NCI-H82 (cell line): ENCODE measurements at places on chromosomes 2 and 18.
A peak's percentile ranks its signal among the peaks of the same experiment; 100 is the strongest.

GRCh38 chr2:196924051-196924450, 2.5 kb downstream of the PGAP1 start:
- DNase-seq: no peak

GRCh38 chr2:120760446-120761135, 24.9 kb downstream of the GLI2 start:
- DNase-seq: no peak

DNA sequence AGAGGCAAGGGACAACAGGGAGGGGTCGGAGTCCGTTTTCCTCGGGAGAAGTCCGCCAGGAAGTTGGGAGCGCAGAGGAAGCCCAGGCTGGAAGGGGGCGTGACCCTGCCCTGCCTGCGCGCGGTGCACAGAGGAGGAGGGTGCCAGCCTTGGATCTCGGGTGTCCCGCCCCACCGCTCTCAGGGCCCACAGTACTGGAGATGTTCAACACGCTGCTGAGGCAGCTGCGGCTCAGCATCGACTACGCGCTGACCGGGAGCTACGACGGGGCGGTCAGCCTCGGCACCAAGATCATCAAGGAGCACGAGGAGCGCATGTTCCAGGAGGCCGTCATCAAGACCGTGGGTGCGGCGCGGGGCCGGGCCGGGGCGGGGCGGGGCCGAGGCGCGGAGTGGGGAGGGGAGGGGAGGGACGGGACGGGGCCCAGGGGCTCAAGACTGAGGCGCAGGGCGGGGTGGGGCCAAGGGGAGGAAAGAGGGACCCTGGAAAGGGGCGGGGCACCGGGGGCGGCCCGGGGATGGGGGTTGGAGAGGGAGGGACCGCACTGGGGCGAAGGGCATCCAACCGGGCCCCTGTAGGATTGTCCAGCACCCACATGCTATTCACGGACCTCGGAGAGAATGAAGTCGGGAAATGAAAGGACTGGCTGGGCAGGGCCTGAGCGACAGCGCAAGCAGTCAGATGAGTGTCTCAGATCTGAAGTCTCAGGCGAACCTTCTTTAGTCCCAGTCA, 36.6 kb downstream of the POMC start:
- DNase-seq: no peak

- DNase-seq: no peak
Measured at GRCh38 chr2:209661286-209661894, 110.2 kb upstream of the UNC80 start.

DNA sequence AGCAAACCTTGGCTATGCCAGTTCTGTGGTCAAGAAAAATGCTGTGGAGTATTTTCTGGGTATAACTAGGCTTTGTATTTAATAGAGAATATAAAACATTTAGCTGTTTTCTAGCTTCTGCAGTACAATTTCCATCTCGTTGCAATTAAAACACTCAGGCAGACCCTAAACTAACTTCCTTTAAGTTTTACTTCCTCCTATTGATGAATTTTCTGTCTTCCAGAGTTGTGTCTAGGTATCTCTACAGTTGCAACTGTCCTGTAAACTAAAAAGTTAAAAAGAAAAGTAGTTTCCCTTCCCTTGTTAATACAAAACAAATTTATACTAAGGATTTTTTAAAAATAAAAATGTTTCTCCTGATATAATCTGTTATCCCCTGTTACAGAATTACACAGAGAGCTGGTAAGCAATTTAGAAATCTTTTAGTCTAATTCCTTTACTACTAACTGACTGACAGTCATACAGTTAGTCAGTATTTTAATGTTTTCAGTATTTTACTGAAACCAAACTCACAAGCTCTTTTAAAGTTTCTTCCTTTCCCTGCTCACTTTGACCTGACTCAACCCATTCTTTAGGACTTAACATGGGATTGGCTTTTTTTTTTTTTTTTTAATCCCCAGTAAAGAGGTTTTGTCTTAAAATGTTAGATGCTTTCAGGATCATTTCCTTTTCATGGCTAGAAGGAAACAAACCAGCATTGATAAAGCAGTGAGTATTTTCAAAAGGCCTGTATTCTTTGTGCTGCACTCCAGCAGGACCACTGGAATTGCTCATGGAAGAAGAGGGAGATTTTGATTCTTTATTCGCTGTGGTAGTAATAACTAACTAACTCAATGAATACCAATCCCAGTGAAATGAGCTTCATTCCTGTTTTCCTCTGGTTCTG, 22.9 kb downstream of the ITGAV start:
- peak; percentile 13 for DNase-seq

DNA sequence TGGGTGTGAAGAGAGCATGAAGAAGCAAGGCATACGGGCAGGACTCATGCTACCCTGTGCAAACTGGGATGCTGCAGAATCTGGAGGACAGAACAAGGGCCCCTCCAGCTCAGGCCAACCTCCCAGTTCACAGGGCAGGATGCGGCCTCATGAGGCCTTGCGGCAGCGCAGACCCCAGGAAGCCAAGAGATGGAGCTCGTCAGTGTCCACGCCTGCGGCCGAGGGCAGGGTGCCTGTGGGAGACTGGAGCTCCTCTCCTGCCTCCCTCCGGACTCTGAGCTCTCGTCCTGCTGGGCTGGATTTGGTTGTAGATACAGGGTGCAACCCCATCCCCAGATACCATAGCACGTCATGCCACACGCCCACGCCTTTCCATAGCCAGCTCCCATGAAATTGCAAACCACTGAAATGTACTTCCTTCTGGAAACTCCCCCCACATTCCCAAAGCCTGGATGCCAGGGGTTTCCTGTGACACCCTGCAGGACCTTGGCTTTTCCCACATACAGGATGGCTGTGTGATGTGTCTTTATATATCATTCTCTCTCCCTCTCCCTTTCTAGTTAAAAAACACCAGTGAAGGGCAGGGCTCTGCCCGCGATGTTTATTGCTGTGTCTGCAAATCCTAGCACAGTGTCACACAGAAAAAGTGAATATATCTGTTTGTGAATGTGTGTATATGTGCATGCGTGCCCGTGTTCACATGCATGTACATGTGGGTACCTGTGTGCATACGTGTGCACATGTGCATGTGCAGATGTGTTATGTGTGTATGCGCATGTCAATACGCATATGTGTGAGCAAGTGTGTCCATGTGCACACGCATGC, 12.3 kb upstream of the SNTG2 start:
- DNase-seq: no peak

GRCh38 chr18:63271148-63271547, 48.4 kb downstream of the BCL2 start:
- DNase-seq: peak; percentile 36

- DNase-seq: no peak
Measured at GRCh38 chr2:241019441-241020139, 21.2 kb downstream of the SNED1 start.

- no peak for DNase-seq
Measured at GRCh38 chr2:186683341-186683740, 10.5 kb upstream of the FAM171B start.

- no peak for DNase-seq
Measured at GRCh38 chr2:15704086-15704787, 112.6 kb downstream of the DDX1 start.

DNA sequence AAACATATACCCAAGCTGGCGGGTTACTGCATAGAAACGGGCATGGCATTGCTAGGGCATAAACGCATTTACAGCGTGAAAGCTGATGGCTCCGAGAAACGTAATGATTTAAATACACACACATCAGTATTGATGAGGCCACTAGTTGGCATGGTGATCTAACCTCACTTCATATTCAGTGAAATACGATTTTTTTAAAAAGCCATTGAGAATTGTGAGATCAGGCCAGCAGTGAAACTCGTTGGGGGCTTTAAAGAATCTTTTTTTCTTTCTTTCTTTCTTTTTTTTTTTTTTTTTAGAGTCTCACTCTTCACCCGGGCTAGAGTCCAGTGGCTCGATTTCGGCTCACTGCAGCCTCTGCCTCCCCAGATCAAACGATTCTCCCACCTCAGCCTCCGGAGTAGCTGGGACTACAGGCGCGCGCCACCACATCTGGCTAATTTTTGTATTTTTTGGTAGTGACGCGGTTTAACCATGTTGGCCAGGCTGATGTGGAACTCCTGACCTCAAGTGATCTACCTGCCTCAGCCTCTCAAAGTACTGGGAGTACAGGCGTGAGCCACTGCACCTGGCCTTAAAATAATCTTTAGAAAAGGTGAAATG, 2.4 kb upstream of the SMAD7 start:
- DNase-seq: no peak

GRCh38 chr2:96694816-96695455, 44.9 kb downstream of the LMAN2L start:
- DNase-seq: no peak

- DNase-seq: no peak
Measured at GRCh38 chr2:216305574-216305973, 66.7 kb downstream of the MARCHF4 start.

DNA sequence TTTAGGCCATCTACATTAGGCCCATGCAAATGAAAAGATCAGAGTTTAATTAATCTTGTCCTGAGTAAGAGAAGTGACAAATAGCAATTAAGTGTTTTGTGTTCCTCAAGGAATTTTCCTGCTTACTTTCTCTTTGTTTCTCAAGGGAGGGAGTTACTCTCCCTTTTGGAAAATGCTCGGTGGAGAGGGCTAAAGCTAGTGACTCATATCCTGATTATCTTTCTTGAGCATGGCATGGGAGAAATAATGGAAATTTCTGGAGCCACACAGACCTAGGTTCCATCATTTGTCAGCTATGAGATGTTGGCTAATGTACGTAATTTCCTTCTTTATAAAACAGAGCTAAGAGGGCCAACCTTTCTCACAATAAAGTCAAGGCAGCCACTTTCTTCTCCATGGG, 177.1 kb downstream of the ETAA1 start:
- no peak for DNase-seq

GRCh38 chr2:85062565-85062964, 70.6 kb upstream of the TCF7L1 start:
- DNase-seq: no peak

DNA sequence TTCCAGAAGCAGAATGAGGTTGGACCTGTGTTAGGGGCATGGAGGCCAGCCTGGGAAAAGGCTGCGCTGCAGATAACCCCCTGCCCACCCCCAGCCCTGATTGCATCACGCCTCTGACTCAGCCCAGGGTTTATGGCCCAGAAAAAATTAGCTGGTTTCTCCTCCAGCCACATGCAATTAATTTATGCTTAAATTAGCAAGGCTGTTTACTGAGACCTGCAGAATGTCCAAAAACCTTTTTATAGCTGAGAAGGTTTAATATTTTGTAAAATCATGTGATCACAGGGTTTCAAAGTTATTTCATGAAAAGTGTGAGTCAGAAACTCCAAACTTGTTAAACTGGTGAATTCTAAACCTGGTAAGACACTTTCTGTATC, 123.1 kb upstream of the HDAC4 start:
- no peak for DNase-seq

GRCh38 chr2:25044990-25045389, 3.1 kb downstream of the EFR3B start:
- DNase-seq: no peak

- DNase-seq: no peak
Measured at GRCh38 chr2:224392545-224392944, 9.4 kb downstream of the FAM124B start.

DNA sequence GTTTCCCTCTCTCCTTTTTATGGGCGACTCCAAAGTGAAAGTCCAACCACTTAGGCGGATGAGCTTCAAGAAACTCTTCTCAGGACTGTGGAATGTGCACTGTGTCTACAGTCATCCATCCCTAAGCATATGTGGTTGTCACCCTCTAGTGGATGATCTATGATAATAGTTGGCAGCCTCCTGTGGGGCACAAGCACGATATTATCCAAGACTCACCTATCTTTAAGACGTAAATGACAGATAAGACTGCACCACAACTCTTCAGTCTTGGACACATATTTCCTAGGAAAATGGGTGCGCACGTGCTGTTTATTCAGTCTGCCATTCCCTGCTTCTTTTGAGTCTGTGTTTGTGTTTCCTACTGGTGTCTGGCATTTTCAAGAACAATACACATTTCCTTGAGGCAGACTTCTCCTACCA, 145.5 kb upstream of the CTAGE1 start:
- DNase-seq: peak; percentile 87

- no peak for DNase-seq
Measured at GRCh38 chr18:44096016-44096415, 584.7 kb upstream of the SETBP1 start.

DNA sequence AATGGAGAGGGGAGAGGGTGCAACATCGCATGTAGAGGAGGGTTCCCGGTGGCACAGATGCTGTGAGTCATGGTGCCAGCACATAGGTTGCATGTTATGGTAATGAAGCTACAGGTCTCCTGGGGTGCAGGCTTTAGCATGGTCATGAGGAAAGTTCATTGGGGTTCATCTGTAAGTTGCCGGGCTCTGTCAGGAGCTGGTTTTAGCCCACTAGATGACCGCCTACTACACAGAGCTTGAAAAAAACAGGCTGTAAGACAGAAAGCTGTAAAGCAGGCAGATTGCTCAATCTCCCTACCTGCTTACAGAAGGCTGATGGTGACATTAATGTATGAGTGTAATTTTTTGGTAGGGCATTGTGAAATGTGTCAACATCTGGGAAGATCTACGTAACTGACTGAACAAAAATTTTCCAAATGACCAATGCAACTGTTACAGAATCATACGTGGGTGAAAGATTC, 23.9 kb downstream of the DYSF start:
- no peak for DNase-seq

DNA sequence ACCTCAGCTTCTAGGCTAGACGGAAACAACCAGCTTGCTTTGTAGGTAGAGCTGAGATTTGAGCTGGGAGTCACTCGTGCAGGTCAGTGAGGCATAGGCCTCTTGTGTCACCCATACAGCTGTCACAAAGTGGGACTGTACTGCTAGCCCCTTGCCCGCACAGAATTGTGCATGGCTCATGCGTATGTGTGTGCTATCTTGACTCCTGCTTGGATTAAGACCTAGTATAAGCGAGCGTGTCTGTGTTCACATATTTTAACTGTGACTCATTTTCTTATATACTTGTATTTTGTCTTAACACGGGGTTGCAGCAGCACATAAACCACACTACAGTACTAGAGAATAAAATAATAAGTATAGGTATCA, 20.1 kb downstream of the CEP68 start:
- DNase-seq: no peak

- no peak for DNase-seq
Measured at GRCh38 chr2:109212836-109213563, 84.0 kb downstream of the SH3RF3 start.

- no peak for DNase-seq
Measured at GRCh38 chr2:70321370-70321769, 19.5 kb upstream of the FAM136A start.

GRCh38 chr18:35610724-35611123, 29.2 kb downstream of the GALNT1 start:
- DNase-seq: no peak

DNA sequence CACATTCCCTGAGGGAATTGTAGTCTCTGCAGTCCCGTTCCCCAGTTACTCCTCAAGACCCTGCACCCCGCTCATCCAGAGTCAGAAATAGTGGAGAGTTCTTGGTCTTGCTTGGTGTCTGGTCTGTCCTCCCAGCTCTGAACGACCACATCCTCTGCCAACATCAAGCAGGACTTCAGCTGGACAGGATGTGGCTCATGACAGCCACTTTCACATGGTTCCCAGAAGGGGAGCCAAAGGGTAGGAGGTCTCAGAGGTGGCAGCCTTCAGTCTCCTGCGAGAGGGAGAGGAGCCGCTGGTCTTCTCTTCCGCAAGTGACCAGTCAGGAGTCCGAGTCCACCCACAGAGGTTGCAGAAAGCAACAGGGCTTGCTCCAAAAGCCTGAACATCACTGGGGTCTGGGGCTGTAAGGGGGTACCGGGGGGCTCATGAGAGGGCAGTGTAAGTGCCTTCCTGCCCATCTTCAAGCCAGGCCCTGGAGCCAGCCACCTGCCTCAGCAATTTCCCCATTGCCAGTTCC, 29.8 kb downstream of the B3GNT7 start:
- DNase-seq: no peak

- no peak for DNase-seq
Measured at GRCh38 chr2:60872510-60872928, 8.9 kb upstream of the REL start.
